ENCODE measurements at places on chromosomes 2 and 18.

DNA sequence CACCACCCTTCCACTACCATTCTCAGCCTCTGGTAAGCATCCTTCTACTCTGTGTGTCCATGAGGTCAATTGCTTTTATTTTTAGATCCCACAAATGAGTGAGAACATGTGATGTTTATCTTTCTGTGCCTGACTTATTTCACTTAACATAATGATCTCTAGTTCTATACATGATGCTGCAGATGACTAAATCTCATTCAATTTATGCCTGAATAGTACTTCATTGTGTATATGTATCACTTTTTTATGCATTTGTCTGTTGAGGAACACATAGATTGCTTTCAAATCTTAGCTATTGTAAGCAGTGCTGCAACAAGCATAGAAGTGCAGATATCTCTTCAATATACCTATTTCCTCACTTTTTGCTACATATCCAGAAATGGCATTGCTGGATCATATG lies 733.3 kb downstream of the SUCLG1 start:
- no peak for DNase-seq

DNA sequence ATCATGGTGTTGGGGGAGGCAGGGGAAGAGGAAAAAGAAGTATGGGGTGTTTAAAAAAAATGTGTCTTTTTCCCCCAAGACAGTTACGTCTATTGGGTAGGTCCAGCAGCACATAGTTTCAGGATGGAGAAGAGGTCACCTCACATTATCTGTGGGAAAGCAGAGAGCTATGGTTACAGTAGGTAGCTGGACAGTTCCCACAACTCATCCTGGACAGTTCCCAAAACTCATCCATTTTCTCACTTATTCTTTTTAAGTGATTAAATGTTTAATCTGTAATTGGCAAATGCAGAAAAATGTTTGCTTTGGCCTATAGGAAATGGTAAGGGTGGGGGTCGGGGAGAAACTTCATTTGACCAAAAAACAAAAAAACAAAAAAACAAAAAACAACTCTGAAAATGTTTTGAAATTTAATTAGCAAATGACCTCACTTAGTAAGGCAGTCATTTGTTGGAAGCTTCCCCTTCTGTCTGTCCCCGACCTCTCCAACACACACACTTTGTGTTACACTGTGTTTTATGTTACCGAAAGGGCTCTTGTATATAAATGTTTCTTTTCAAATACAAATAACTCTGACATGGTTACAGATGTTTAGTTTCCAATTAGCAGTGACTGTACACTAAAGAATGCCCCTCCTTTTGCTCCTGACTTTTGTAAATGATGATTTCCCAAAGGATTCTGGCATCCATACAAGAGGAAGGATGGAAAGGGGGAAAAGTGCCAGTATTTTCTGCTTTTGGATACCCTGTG lies 173.3 kb upstream of the ZFP36L2 start:
- DNase-seq, result no peak

DNA sequence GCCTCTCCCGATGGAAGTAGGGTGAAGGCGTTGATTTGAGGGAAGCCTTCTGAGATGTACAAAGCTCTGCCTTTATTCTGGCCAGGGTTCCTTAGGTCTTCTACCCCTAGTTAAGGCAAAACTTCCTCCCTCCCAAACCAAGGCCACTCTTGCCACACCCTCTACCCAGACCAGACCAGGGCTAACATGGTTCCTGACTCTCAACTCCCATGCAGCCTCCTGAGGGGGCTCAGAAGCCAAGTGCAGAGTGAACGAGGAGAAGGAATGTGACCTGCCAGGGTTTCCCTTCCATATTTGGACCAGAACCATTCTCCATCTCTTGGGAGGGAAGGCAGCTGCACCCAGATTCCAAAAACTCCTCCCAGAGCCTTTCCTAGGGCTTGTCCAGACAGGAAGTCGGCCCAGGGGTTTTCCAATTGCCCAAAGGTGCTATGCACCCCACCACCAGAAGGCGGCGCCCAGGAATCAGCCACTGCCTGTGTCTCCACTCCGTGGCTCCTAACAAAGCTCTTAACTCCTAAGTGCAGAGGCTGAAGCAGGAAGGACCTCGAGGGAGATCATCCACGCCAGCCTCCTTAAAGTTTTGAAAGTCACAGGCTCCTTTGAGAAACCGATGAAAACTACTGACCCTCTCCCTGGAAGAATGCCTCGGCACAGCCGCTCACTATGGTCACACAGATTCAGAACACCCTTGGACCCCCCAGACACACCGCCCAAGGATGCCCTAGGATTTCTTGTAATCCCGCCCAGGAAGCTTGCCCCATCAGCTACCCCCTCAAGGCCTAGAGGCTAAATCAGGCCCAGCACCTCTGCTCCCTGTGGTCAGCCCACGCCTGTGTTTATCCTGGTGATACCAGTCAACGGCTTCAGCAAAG lies 157.8 kb downstream of the SMAD2 start:
- no peak for DNase-seq

DNA sequence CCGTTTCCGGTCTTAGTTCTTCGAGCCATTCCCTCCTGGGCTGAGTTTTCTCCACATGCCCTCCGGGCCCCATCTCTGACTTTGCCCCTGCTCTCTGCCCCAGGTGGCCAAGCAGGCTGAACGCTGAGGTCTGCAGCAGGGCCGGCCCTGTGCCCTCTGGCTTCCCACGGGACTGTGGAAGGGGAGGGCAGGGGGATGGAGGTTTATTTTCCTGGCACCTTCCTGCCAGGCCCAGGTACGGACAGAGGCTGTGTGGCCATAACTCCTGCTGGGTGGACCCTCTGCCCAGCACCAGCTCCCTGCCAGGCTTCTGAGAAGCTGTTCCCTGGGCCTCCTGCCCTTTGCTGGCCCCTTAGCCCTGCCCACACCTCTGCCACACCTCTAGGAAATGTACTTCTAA lies 164.0 kb downstream of the TFCP2L1 start:
- DNase-seq, result no peak

- no peak for DNase-seq
These were observed 10.8 kb downstream of the PASK start for GRCh38 chr2:241138471-241138870.

Data from C1 segment of cervical spinal cord (tissue), 14 donors.